ENCODE measurements at places on chromosomes 6 and 20. TPM values are rescaled to one million over a fixed set of nuclear protein-coding genes. Genes with fewer than 3 reads are reported as not detected.

The ZBTB12 gene
- total RNA-seq = 3.0 TPM

The BMP5 gene
- 2.0 TPM for total RNA-seq

The SNAP25 gene
- 5.1 TPM for total RNA-seq

The RFX6 gene
- not detected for total RNA-seq

The LTB gene
- not detected for total RNA-seq

The RSPH4A gene
- not detected for total RNA-seq

The IFT52 gene
- total RNA-seq = 26.1 TPM

The CD83 gene
- 4.5 TPM for total RNA-seq

The FAM184A gene
- 0.17 TPM for total RNA-seq

Data from bronchus fibroblast of lung (primary cell).